ENCODE measurements at places on chromosomes 5 and 9. TPM values are rescaled to one million over a fixed set of nuclear protein-coding genes. Genes with fewer than 3 reads are reported as not detected.

KIF12 gene
- not detected for total RNA-seq

ZNF454 gene
- total RNA-seq: 2.0 TPM

BNC2 gene
- 35.2 TPM for total RNA-seq

FBP1 gene
- total RNA-seq: not detected

ELOVL7 gene
- total RNA-seq: 0.29 TPM

ZFP2 gene
- total RNA-seq: under 0.01 TPM

IFNA2 gene
- total RNA-seq: not detected

MEIKIN gene
- total RNA-seq: not detected

EQTN gene
- total RNA-seq: not detected

NEURL1B gene
- total RNA-seq: 0.44 TPM

WDR31 gene
- 1.3 TPM for total RNA-seq

APBA1 gene
- total RNA-seq: 9.2 TPM

EGFLAM gene
- total RNA-seq: 10.1 TPM

ZNF366 gene
- not detected for total RNA-seq

SPINK6 gene
- total RNA-seq: not detected

RNF183 gene
- not detected for total RNA-seq

INPP5E gene
- total RNA-seq: 14.7 TPM

PCDHA11 gene
- 0.57 TPM for total RNA-seq

GBGT1 gene
- total RNA-seq: 10.3 TPM

ABLIM3 gene
- 71.4 TPM for total RNA-seq

OR1B1 gene
- not detected for total RNA-seq

UBE2QL1 gene
- not detected for total RNA-seq

IGIP gene
- 5.7 TPM for total RNA-seq

SPINK5 gene
- not detected for total RNA-seq

SPATA31C1 gene
- total RNA-seq: not detected

F12 gene
- total RNA-seq: 0.22 TPM

IER5L gene
- 24.9 TPM for total RNA-seq

ZCCHC7 gene
- total RNA-seq: 29.5 TPM

CAVIN4 gene
- 3.7 TPM for total RNA-seq

RFESD gene
- 2.0 TPM for total RNA-seq

ECM2 gene
- 1.5 TPM for total RNA-seq

PTGER4 gene
- total RNA-seq: 13.0 TPM

GPR21 gene
- total RNA-seq: 1.4 TPM

N4BP3 gene
- 0.43 TPM for total RNA-seq

ITK gene
- not detected for total RNA-seq

HRCT1 gene
- not detected for total RNA-seq

IDNK gene
- total RNA-seq: 3.0 TPM

LCN15 gene
- not detected for total RNA-seq

LIFR gene
- total RNA-seq: 105 TPM

LPAR1 gene
- total RNA-seq: 145 TPM
